ENCODE measurements at places on chromosomes 2 and 18.
A peak's percentile ranks its signal among the peaks of the same experiment; 100 is the strongest.

DNA sequence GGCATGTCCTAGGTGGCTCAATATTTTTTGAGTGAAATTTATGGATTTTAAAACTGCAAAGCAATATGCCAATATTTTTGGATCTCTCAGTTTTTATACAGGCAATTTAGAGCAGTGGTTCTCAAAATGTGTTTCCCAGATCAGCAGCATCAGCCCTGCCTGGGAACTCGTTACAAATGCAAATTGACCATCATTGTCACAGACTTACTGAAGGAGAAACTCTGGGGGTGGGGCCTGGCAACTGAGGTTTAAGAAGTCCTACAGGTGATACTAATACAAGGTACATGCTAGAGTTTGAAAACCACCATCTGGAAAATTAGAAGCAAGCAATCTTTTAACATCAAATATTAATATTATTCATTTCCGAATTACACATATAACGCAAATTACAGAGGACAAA is 215.6 kb upstream of the PID1 start:
- no peak for DNase-seq

GRCh38 chr18:70374154-70374553 is 85.3 kb downstream of the SOCS6 start:
- no peak for DNase-seq

DNA sequence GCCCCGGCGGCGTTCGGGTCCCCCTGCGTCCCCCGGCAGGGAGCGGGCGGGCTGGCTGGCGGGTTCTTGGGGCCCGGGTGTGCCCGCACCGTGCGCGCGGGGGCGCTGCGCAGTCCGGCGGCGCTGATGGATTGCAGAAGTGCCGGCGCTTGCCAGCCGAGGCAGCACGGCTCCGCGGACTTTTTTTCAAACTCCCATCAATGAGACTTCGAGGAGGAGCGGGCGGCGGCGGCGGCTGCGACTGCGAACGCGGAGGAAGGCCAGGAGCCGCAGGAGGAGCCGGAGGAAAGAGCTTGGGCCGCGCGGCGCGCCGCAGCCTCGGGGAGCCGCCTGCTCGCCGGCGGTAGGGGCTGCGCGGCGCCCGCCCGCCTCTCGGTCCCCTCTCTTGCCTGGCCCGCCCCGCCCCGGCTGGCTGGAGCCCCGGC is at the start of gene GLI2:
GLI2 (plus strand) TSS at position 123 of the 425 bp plus-strand sequence. CDS start 61,453 bp downstream, outside the sequence.
- peak; percentile 75 for DNase-seq

DNA sequence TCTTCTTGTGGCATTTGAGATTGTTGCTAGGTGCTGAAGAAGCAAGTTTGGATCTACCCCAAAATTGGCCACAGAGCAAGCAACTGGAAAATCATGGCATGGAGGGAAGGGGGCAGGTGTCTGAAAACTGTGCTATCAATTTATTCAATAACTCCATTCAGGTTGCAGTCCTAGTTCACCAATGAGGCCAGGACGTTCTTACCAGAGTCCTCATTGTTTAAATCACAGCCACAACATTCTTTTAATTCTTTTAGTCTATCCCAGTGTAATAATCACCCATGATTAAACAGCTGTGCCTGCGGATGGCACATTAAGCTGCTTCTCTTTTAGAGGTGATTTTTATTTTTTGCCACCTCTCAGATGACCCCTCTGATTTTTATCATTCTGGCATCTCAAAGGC is 103.5 kb downstream of the ANKRD44 start:
- no peak for DNase-seq

DNA sequence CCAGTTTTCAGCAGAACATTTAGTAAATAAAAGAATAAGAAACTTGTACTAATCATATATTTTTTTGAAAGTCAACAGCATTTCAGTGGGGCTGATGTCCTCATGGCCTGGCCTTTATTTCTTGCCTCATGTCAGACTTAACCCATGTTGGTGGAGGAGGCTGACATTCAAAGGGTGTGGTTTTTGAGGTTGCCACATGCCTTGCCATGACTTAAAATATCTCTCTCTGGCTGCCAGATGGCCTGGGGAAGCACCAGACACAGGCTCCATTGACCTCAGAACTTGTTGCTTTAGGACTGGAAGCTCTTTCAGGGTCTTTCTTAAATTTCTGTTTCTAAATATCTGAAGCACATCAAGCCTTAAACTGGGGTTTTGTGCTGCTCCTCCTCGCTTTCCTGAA is 32.5 kb upstream of the CD28 start:
- DNase-seq = no peak

- DNase-seq = no peak
Measured at GRCh38 chr2:119230219-119231185, 6.9 kb downstream of the STEAP3 start.

All from activated CD8-positive, alpha-beta memory T cell treated with anti-CD3 and anti-CD28 coated beads, Interleukin-2, amount 50 U/mL, for 48 hours (primary cell).